Thyroid gland (tissue), 4 donors: ENCODE measurements at places on chromosomes 2 and 18. TPM values are rescaled to one million over a fixed set of nuclear protein-coding genes. Genes with fewer than 3 reads are reported as not detected.

GRCh38 chr18:2410688-2411087 is 160.6 kb downstream of the METTL4 start:
- H3K27ac ChIP-seq = no peak overlapping the region
- no peaks in the 10 kb centered on the region for H3K4me1 ChIP-seq
- H3K36me3 ChIP-seq = no peaks in the 10 kb centered on the region

RBKS gene
- 6.9 TPM for total RNA-seq

- DNase-seq = no peak
- H3K4me3 ChIP-seq = no peak overlapping the region
- no peaks in the 10 kb centered on the region for H3K27me3 ChIP-seq
- no peaks in the 10 kb centered on the region for H3K4me1 ChIP-seq
- no peak overlapping the region for H3K27ac ChIP-seq
Observed at GRCh38 chr2:10238991-10239485, 63.7 kb upstream of the HPCAL1 start.

FOXD4L1 gene
- total RNA-seq = not detected

DNA sequence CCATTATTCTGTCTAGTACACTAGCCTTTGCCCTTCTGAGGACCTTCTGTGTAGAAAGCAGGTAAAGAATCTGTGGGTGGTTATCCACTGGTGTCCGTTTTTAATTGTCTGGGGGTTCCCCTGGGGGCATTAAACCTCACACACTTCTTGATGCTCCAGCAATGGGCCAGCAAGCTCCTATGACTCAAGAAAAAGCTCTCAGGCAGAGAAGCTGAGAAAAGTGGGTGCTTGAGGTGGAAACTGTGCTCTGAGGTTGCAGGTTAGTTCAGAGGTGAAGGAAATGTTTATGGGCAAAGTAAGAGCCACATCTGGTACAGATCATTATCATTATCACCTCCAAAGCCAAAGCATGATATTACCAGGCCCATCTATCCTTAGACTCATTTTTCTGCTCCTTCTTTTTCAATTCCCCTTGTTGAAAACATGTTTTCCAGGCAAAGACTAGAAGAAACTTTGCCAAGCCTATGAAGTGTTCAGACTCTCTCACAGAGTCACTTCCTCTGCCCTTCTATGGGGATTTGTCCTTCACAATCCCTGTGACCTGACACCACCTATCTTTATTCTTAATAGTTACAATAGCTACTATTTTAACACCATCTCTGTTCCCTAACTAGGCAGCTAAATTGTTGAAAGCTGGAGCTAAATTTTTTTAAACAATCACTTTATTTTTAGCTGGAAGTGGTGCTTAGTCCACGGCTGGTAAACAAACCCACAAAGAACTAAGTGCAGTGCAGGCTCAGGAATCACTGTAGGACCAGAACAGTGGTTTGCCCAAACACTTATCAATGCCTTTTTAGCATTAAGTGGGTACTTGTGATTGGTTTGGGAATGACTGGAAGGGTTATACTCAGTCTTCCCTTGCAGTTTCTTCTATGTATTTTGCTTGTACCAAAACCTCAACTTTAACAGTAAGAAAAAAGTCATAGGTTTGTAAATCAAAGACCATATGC is 512.8 kb upstream of the POU3F3 start:
- no peak for DNase-seq
- H3K4me3 ChIP-seq = no peak overlapping the region
- H3K27me3 ChIP-seq = no peaks in the 10 kb centered on the region
- no peaks in the 10 kb centered on the region for H3K4me1 ChIP-seq
- H3K36me3 ChIP-seq = no peaks in the 10 kb centered on the region
- no peak overlapping the region for H3K27ac ChIP-seq

FEV gene
- total RNA-seq = not detected

- H3K27ac ChIP-seq = no peak overlapping the region
- H3K4me1 ChIP-seq = no peaks in the 10 kb centered on the region
- no peaks in the 10 kb centered on the region for H3K36me3 ChIP-seq
Observed at GRCh38 chr18:56952026-56952425, 194.9 kb upstream of the BOD1L2 start.

DNA sequence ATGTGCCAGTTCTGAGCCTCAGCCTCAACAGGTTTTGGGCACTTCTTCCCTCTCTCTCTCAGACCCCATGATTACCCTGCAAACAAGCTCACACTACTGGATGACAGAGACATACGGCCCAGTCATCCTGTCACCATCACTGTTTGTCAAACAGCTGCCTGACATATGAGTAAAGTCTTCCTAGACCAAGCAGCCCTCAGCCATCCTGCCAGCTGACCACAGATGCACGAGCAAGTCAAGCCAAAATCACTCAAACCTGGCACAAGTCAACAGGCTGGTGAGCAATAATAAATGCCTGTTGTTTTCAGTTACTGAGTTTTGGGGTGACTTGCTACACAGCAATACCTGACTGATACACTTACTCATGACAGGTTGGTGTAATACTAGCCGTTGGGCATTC is 75.5 kb upstream of the KLF7 start:
- H3K36me3 ChIP-seq = no peaks in the 10 kb centered on the region
- H3K4me3 ChIP-seq = no peak overlapping the region
- H3K27ac ChIP-seq = no peak overlapping the region
- H3K27me3 ChIP-seq = no peaks in the 10 kb centered on the region
- no peaks in the 10 kb centered on the region for H3K4me1 ChIP-seq
